Stimulated activated naive CD4-positive, alpha-beta T cell (primary cell): ENCODE measurements at places on chromosomes 12 and 14.

- no peak for DNase-seq
Observed at GRCh38 chr14:20775901-20776300, 5.2 kb upstream of the RNASE6 start.

DNA sequence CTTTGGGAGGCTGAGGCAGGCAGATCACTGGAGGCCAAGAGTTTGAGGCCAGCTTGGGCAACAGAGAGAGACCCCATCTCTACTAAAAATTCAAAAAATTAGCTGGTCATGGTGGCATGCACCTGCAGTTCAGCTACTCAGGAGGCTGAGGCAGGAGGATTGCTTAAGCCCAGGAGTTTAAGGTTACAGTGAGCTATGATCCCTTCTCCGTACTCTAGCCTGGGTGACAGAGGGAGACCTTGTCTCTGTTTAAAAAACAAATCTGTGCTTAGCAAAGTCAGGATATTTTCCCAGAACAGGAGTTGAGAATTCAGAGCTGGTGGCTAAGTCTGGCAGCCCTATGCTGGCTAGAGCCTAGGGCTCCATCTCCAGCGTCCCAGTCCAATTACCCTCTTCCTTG is 142.9 kb upstream of the PZP start:
- DNase-seq, result no peak

DNA sequence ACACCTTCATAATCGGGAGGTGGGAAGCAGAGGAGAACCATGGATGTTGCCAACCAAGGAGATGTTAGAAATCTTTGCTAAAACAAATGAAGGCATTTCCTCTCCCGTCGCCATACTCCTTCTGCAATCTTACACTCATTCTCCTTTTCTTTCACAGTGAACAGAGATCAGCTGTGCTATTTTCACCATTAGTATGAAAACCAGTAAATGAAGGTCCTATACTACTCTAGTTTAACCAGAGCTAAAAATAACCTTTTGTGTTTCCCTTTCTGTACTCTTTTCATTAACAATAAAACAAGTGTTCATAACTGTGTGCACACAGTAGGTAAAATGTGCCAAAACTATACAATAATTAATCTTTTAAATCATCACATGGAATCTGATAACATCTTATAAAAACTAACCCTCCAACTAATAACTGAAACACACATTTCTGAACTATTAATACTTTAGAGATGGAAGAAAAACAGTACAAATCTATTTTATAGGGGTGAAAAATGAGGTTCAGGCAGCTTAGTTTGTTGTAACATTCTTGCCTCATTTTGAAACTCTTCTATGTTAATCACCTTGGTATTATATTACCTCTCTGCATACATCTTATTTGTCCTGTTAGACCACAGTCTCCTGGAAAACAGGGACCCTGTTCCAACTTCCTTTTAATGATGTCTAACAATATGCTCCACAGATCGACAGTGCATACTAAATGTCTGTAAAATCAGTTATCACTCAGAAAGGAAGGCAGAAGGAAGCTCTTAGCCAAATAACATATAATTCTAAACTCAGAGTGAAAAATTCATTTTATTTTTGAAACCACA is 69.5 kb downstream of the SPPL3 start:
- DNase-seq, result no peak

DNA sequence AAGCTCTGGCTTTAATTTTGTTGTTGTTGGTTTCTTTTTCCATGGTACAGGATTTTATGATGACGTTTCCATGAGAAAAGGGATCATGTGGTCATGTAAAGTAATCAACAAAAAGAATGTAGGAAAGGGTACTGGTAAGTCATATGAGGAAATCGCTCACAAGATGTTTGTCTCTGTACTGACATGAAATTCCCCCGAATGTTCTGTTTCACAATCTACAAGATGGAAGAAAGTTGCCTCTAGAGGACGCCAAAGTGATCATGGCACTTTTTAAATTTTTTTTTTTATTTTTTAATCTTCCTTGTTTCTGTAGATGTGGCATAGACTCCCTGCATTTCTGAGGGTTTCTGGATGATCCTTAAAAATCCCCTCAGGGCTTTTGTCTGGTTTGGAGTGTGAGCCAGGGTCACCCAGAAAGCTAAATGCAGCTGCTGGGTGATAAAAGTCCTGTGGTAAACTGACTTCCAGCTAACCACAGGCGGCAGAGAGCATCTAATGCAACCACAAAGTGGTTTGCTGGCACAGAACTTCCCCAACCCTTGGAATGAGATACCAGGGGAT is 393.5 kb downstream of the CCDC91 start:
- no peak for DNase-seq

DNA sequence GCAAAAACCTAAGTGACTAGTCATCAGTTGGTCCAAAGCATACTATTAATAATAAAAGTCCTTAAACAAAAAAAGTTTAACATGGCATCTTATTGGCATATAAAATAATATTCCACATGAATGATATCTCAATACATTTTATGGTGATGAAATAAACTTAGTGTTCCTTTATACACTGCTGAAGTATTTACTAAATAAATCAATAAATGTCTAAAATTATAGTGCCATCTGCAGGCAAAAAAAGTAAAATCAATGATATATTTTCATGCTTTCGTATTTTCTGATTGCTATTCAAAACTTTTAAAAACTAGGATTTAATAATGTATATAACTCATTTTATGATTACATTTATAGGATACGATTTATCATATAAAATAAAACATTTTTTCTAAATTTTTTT is 30.5 kb downstream of the PUS7L start:
- DNase-seq, result no peak

- DNase-seq, result no peak
Observed at GRCh38 chr12:15682826-15683225, 106.4 kb downstream of the EPS8 start.

GRCh38 chr12:87704374-87704773 is 324.8 kb downstream of the C12orf50 start:
- no peak for DNase-seq

- no peak for DNase-seq
Observed at GRCh38 chr12:111368291-111368787, 556 bp downstream of the PHETA1 start.

- DNase-seq, result no peak
Observed at GRCh38 chr14:72519543-72519942, 374.4 kb downstream of the DPF3 start.

DNA sequence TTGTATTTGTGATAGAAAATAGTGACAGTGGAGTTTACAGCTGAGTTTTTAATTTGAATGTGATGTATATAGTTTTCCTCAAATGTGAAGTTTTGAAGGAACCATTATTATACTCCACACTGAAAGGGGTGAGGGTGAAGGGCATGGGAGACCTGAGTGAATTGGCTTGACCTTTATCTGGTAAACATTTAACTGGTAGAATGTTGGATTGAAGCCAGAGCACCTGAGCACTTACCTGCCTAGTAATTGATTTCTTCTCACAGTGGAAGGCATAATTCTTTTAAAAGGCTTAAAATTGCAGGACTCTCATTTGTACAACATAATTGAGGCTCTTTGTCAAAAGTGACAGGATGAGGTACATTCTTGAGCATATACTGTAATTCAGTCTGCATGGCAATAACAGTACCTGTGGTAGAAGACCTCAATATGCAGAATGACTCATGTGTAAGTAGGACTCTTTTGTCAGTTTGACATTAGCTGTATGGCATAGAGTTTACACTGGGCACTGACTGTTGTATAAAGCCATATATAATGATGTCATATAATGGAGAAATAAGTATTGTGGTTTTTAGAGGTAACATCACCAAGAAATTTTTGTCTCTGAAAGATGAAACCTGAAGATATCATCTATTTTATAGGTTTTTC is 309.6 kb downstream of the TMTC2 start:
- no peak for DNase-seq

GRCh38 chr12:51941011-51941581 is 10.4 kb upstream of the ACVR1B start:
- DNase-seq, result no peak

DNA sequence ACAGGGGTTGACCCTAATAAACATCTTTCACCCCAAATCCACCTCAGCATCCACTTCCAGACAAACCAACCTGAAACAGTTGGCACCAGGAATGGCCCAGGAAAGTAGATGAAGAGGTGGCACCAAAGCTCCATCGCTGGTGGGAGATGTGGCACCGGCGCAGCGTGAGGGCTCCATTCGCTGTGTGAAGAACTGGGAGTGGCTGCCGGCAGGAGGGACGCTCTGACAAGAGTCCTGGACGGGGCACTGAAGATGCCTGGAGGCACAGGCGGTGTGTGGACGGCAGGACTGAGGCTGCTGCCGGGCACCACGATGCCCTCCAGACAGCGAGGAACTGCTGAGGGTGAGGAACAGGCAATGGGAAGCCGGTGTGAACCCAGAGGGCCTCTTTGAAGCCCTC is 29.3 kb downstream of the DIO3 start:
- DNase-seq, result no peak
